Stomach (tissue), 19 donors: ENCODE measurements at places on chromosomes 2 and 18. TPM values are rescaled to one million over a fixed set of nuclear protein-coding genes. Genes with fewer than 3 reads are reported as not detected.

The ADD2 gene
- total RNA-seq, result 2.2 TPM

The CD302 gene
- total RNA-seq, result 32.5 TPM

GRCh38 chr2:186641132-186641806 is 51.4 kb downstream of the ITGAV start:
- H3K36me3 ChIP-seq, result peaks cover 90% of the 10 kb centered on the region
- H3K27me3 ChIP-seq, result no peaks in the 10 kb centered on the region
- no peak overlapping the region for H3K4me3 ChIP-seq
- DNase-seq, result no peak
- no peak overlapping the region for H3K27ac ChIP-seq
- no peaks in the 10 kb centered on the region for H3K4me1 ChIP-seq

GRCh38 chr2:48792030-48792429 is 36.5 kb upstream of the LHCGR start:
- no peaks in the 10 kb centered on the region for H3K27me3 ChIP-seq
- H3K4me3 ChIP-seq, result no peak overlapping the region
- H3K4me1 ChIP-seq, result no peaks in the 10 kb centered on the region
- DNase-seq, result no peak
- H3K27ac ChIP-seq, result no peak overlapping the region

DNA sequence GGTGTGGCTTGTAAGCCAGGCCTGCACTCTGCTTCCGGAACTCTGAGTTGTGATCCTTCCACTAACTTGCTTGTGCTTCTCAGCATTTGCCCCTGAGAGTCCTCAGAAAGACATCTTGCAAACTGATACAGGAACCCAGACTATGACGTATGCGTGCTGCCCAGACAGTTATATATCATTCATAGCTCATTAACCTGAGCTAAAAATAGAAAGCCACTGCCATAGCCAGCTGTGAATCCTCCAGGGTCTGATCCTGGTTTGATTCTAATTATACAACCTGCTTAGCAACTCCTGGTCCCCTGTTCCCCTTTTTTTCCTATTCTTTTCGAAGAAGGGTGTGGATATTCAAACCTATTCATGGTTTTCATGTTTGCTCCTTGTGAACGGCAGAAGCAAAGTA is 63.7 kb downstream of the MARCHF4 start:
- peak; percentile 56 for DNase-seq
- H3K27me3 ChIP-seq, result no peaks in the 10 kb centered on the region
- no peaks in the 10 kb centered on the region for H3K4me1 ChIP-seq
- H3K36me3 ChIP-seq, result no peaks in the 10 kb centered on the region
- no peak overlapping the region for H3K27ac ChIP-seq
